NCI-H1436 treated with DMSO at 0.1 percent for 48 hours (cell line): ENCODE measurements at places on chromosomes 2 and 18.

DNA sequence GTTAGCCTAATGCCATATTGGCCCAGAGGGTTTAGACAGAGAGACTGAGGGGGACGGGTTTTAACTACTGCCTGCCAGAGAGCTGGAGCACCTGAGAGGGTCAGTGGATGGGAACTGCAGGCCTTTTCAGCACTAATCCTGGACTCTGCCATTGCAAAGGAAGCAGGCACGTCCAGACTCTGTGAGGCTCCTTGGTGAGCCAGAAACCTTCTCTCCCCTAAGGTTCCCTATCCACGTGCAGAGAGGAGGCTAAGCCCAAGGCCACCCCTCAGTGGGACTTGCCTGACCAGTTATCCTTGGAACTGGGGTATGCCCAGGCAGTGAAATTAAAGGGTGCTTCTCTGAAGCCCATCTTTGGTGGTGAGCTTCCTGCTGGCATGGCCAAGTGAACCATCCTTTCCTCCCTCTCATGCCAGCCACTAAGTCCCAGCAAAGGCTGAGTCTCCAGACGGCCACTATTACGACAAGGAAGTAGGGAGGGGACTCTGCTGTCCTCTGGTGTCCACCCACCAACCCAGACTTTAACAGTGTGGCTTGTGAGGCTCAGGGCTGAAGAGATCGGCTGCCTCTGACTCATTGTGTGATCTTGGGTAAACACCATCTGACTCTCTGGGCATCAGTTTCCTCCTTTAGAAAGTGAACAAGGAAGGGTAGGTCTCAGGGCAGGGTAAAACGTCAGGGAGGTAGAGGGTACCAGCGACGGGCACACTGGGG, 3.9 kb upstream of the MLPH start:
- DNase-seq, result no peak

- DNase-seq, result no peak
Observed at GRCh38 chr2:12465631-12466135, 251.1 kb upstream of the TRIB2 start.

GRCh38 chr2:227653419-227653818, 13.2 kb upstream of the SCYGR5 start:
- no peak for DNase-seq

- no peak for DNase-seq
Observed at GRCh38 chr2:173075056-173075780, 428 bp upstream of the MAP3K20 start.

DNA sequence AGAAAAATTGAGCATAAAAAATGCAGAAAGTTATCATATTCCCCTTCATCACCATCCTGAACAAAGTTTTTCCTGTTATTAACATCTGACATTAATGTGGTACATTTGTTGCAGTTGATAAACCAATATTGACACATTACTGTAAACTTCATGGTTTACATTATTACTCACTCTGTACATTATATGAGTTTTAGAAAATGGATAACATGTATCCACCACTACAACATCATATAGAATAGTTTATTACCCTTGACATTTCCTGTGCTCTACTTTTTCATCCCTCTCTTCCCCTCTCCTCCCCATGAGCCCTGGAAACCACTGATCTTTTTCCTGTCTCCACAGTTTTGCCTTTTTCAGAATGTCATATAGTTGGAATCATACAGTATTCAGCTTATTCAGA, 618.6 kb upstream of the TMEFF2 start:
- DNase-seq, result no peak

GRCh38 chr2:164947281-164947680, 8.0 kb downstream of the SLC38A11 start:
- DNase-seq, result no peak

DNA sequence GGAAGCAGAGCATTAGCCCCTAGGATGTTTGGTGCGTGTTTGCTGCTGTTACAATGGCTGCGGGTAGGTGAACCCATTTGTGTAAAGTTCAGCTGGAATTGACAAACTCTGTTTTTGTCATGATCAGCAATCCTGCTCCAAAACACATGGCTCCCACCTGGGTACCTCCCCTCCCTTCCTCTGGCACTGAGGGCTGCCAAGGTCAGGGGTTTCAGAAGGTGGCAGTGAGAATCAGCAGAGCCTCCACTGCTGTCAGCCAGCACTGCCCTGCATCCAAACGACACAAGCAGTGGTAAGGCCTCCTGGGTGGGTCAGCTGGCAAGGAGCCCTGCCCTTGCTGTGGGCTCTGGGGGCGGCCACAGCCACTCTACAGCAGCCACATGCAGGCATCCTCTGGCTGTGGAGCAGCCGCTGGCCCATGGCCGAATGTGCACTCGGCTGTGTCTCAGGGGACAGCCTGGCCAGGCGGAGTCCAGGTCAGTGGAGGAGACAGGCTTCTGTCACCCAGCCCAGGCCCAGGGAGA, 32.8 kb upstream of the LDLRAD4 start:
- no peak for DNase-seq

- no peak for DNase-seq
Observed at GRCh38 chr2:151478011-151478410, 68.3 kb downstream of the RIF1 start.

GRCh38 chr2:62335612-62336011, 139.7 kb downstream of the B3GNT2 start:
- no peak for DNase-seq

- no peak for DNase-seq
Observed at GRCh38 chr18:36655930-36656329, 172.9 kb downstream of the TPGS2 start.

DNA sequence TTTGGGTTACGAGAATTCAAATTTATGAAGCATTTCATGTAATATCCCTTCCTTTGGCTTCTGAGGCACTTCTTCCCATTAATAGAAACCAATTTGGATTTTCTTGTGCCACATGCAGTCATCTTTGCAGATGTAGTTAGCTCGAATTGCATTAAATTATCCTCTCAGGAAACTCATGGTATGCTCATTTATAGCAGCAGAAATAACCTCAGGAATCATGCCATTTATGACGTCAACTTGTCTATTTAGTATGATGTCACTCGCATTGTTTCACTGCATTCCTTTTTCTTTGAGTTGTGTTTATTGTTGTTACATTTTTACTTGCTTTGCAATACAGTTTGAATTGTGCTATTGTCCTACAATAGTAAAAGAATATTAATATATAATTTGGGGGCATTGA, 163.8 kb downstream of the RBM43 start:
- no peak for DNase-seq

GRCh38 chr2:144524118-144525009, 4.4 kb upstream of the ZEB2 start:
- DNase-seq, result no peak

GRCh38 chr2:72150861-72151356, 3.2 kb upstream of the CYP26B1 start:
- DNase-seq, result no peak

DNA sequence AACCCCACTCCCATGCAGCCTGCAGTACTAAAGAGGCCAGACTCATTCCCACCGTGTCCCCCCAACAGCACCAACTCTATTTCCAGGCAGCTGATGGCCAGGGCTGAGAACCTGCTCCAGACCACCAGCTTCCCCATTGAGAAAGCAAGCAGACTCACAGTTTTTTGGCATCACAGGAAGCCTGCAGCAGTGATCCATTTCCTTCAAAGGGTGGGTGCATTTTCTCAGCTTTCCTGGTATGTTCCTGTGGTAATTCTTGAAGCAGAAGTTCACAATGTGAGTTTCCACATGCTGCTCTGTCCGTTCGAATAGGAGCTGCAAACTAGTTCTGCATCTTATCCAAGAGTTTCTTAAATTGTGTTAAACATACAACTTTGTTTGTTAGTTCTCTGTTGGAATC, 1249.6 kb upstream of the FAM98A start:
- no peak for DNase-seq

DNA sequence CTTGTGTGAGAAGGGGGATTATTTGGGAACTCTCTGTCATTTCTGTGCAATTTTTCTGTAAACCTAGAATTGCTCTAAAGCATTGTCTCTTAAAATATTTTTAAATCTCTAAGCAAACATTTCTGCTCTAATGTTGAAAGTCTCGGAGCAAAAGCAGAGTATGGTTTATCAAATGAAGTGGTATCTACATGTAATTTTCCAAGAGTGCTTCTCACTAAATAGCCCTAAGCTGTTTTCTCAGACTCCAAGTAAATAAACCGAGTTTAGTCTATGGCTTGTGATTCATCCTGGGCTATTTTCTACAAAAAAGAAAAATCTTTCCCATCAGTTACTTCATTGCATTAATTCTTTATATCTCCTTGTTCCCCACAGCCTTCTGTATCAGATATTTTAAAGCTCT, 90.8 kb downstream of the METTL4 start:
- no peak for DNase-seq

DNA sequence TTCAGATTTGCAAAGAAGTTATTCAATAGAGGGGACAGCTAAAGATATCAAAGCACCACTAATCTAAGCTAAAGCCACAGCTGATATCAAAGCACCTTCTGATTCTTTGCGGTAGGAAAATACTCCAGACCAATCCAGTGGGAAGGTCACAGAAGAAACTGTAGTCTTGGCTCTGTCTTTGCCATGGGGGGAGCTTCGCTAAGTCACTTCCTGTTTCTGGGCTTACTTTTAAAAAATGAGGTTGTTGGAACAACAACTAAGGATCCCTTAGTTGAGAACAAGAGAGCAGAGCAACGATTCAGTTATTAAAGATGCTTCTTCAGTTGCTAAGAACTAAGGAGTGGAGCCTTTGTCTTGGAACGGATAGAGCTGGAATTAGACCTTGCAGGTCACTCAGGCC, 12.2 kb downstream of the LPIN1 start:
- no peak for DNase-seq

DNA sequence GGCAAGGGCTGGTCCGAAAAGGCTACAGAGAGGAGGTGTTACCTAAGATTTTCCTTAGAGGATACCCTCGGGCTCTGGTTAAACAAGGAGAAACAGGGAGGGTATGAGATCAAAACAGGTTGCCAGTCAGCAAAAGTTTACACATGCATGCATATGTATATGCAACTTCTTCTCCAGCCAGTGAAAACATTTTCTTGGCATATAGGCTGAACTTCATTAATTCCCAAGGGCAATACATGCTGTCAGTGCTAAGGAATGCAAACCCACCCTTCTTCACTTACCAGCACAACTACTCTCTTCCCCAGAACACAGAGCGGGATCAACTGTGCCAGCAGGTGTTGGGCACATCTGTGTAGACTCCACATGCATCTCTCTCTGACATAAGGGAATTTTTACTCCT, 176.0 kb downstream of the GFPT1 start:
- DNase-seq, result no peak

- DNase-seq, result no peak
Observed at GRCh38 chr2:111066062-111066593, 54.6 kb upstream of the BCL2L11 start.

DNA sequence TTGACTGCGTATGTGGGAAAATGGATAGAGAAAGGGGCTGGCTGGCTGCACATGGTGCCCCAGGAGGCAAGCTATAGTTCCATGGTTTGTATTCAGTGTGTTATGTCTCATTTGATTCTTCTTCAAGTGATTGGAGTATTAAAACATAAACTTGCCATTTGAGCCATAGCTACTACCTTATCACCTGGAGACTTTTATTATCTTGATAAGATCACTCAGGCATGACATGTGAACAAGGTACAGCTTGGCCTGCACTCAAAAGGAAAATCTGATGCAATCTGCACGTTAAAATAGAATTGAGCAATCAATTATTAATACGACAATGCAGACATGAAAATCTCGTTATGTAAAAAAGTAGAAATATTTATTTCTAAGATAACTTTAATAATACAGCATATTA, 116.9 kb downstream of the RND3 start:
- DNase-seq, result no peak

DNA sequence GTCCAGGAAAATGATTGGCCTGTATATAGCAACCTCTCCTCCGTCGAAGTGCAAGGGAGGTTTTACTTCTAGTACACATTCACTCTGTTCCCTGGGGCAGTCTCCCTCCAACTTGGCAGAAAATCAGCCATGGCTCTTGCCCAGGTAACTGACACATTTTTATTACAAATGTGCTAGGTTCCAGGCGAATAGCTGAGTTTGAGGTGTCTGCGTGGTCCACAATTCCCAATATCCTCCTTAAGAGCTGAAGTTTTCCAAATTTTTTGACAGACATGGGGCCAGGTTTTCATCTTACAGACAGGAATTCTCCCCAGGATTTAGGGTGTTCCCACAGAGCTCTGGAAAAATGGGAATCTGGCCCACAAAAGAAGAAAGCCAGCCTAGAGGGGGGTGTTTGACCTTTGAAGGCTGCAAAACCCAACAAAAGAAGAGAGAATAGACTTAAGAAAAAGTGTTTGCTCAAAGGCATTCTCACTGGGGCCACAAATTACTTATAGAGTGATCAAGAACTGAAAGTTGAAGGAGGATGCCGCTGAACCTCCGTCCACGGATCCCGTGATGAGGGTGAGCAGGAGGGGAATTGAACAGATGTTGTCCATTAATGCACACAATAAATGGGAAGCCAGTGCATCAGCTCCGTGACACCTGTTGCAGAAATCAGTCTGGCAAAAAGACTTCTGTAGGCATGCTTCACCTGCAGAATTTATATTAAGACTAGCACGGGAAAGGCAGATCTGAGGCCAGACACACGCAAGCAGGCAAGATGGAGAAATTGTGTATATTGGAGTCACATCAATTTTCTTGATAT, 242.3 kb upstream of the COPS8 start:
- DNase-seq, result no peak

- no peak for DNase-seq
Observed at GRCh38 chr2:231182513-231182899, 15.9 kb upstream of the ARMC9 start.

DNA sequence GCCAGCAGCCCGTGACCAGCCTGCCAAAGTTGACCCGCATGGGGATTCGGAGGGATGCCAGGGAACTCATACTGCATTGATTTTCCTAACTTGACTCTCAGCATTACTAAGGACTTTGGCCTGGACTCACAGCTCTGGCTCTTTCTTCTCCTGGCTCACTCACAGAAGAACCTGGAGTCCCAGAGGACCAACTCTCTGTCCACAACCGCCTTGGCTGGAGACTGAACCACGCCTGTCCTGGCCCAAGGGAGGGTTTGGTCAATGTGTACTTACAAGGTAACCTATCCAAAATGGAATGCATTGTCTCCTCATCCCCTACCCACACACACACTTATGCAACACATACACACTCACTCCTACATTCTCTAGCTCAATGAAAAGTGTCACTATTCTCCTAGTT, 135.6 kb upstream of the KLHL29 start:
- DNase-seq, result no peak

- DNase-seq, result no peak
Observed at GRCh38 chr18:60021556-60021955, 121.8 kb downstream of the PMAIP1 start.

- DNase-seq, result no peak
Observed at GRCh38 chr2:203586696-203587095, 51.6 kb upstream of the RAPH1 start.

- DNase-seq, result no peak
Observed at GRCh38 chr2:140186313-140186712, 1406.1 kb upstream of the NXPH2 start.

- no peak for DNase-seq
Observed at GRCh38 chr2:196263181-196263747, 91.9 kb upstream of the STK17B start.
